Suprapubic skin (tissue), 4 donors: ENCODE measurements at places on chromosomes 12 and 14.

GRCh38 chr14:39029789-39030188 lies 73.2 kb downstream of the SEC23A start:
- DNase-seq = no peak

DNA sequence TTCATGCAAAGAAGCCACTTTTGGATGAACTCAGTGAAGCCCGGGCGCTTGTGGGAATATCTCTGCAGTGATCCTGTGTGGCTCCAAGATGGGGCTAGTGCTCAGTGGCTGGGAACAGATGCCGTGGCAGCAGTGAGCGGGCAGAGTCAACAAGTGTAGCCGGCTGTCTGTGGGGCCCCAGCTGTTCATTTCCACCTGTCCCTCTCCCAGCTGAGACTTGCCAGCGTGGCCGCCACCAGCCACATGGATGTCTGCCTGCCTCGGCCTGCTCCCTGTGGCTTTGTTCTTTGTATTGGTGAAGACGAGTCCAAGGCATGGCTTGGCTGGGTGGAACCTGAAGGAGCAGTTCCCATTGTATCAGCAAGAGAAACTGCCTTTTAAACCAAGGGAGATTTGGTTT lies 77.3 kb downstream of the NOS1 start:
- DNase-seq = no peak

DNA sequence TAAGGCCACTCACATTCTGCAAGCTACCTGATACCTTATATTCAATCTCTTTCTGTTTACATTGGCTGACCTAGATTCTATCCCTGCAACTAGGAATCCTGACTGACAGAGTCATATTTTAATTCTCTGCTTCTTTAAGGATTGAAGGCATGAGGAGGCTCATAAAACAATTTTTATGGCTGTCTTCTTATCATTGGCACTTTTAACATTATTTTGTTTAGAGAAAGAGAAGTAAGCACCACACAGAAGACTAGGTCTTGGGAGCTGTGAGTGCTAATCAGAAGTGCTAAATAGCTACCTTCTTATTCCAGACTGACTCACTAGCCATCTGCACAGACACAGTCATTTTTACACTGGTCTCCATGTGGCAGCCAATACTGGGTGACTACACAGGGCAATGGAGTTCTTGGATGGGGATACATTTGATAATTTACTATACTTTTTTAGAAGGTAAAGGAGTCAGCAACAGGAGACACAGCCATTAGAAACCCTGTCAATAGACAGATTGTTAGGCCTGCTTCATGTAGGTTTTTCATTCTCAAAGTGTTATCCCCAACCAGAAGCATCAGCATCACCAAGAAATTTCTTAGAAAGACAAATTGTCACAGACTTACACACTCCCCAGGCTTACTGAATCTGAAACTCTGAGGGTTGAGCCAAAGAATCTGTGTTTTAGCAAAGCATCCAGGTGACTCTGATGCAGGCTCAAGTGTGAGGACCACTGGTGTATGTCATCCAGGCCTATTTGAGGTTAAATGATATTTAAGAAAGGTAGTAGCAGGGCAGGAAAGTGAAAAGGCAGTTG lies 214.1 kb downstream of the DUSP6 start:
- no peak for DNase-seq

GRCh38 chr12:89357297-89357730 lies 5.0 kb upstream of the DUSP6 start:
- no peak for DNase-seq

GRCh38 chr14:87179936-87180335 lies 813.0 kb downstream of the GALC start:
- DNase-seq = no peak

DNA sequence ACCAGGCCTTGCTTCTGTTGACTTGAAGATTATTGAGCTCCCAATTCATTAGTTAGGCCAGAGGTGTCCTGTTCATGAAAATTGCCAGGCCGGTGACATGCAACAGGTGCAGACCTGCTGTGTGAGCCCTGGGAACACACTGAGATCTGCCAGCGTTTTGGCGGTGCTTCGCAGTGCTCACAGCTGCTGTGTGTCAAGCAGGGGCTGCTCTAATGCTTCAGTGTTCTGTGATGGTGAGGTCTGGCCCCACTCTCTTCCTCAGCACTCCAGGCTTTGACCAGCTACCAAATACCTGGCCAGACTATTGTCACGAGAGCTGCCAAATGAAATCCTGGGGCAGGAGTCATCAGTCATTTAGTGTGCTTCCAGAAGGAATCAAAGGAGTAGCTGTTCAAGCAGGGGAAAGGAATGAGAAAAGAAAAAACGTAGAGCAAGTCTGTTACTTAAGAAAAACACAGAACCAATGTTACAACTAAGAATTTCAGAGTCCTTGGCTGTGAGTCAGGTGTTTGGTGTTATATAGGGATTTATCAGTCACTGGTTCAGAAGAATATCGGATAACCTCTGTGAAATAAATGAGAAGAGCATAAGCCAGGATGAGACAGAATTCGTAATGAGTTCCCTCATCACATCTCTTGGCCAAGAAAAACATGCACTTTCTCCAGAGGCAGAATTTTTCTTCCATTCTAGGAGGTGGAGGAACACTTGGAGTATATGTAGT lies 150.8 kb downstream of the FBXL14 start:
- DNase-seq = no peak

DNA sequence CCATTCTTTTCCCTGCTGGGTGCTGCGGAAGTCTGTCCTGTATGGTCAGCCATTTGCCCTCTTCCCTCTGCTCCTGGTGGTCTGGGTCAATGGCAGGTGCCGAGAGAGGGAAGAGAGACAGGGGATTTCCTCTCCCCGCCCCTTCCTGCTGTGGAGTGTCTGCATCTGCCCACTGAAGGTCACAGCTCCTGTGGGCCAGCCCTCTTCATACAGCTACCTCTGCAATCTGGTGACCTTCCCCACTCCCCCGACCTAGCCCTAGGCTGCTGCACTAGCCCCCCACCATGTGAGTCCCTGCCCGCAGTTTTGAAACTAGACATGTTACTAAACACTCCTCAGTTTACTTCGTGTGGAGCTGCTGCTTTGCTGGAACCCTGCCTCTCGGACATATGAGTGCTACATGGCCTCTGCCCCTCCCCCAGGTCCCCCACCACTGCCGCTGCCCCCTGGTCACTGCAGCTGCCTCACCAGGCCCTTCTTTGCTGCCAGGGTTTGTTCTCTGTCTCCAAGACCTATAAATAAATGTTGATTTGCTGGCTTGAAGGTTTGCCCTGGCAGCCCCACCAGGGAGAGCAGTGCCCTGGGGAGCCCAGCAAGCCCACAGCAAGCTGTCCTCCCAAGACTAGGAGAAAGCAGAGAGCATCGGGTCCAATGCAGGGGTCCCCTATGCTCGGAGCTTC lies 102.9 kb downstream of the DPF3 start:
- DNase-seq = no peak

GRCh38 chr14:94946244-94946643 lies 176.3 kb upstream of the GSC start:
- no peak for DNase-seq

DNA sequence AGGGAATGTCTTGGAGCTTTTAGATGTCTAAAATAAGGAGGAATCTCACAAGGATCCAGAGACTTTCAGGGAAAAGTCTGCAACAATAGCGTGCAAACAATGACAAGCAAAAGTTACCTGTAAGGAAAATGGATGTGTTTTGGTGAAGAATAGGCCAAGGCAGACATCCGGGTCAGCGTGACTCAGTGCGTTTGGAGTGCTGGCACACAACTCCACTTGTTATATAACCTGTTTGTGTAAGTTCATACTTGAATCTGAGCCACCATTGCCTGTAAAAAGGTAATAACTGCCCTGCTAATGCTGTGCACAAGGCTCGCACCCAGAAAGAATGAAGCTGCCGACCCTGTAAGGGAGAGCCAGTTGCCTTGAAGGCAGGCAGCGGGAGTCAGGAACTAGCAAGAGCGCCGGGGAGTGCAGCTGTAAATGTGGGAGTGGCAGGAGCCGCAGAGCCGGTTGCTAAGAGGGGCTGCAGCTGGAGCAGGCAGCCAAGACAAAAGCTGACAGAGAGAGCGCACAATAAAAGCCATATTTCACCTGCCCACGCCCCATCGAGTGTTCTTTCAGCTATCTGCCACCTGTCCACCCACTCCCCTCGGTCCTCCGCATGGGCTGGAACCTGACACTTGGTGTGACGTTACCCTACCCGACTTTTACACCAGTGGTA lies 638.5 kb upstream of the MIS18BP1 start:
- DNase-seq = no peak
